ENCODE measurements at places on chromosomes 2 and 18. TPM values are rescaled to one million over a fixed set of nuclear protein-coding genes. Genes with fewer than 3 reads are reported as not detected.
A peak's percentile ranks its signal among the peaks of the same experiment; 100 is the strongest.

CAMKMT gene
- 5.8 TPM for total RNA-seq

SERTAD2 gene
- 18.1 TPM for total RNA-seq

ACMSD gene
- total RNA-seq = not detected

KIF1A gene
- total RNA-seq = 1.7 TPM

SKOR2 gene
- total RNA-seq = not detected

- H3K4me1 ChIP-seq = no peaks in the 10 kb centered on the region
- H3K27me3 ChIP-seq = no peaks in the 10 kb centered on the region
- DNase-seq = no peak
- no peak overlapping the region for H3K27ac ChIP-seq
- no peak overlapping the region for H3K4me3 ChIP-seq
These were observed 18.5 kb upstream of the STEAP3 start for GRCh38 chr2:119205001-119205706.

GRCh38 chr2:59301466-59302402, 1060.6 kb upstream of the FANCL start:
- DNase-seq = no peak
- no peaks in the 10 kb centered on the region for H3K27me3 ChIP-seq
- H3K4me3 ChIP-seq = no peak overlapping the region
- H3K27ac ChIP-seq = no peak overlapping the region
- H3K36me3 ChIP-seq = no peaks in the 10 kb centered on the region

GRCh38 chr2:457262-457661, 169.4 kb upstream of the ALKAL2 start:
- no peaks in the 10 kb centered on the region for H3K27me3 ChIP-seq
- no peak for DNase-seq
- no peaks in the 10 kb centered on the region for H3K4me1 ChIP-seq
- no peak overlapping the region for H3K27ac ChIP-seq

DNA sequence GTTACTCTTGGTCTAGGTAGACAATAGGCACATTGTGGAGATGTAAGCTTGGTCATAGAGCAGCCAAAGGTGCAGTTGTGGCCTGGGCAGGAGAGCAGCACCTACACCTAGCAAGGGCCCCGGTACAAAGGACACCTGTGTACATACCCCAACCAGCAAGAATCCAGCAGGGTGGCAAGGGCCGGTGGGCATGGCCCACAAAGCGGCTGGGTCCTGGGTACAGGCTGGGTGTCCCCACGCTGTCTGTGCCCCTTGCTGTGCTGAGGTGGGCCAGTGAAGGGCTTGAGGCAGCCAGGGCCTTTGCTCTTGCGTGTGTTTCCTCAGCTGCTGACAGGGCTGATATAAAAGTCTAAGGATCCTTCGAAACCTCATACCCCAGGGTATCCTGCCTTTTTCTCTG, 501.8 kb downstream of the EIPR1 start:
- H3K36me3 ChIP-seq = no peaks in the 10 kb centered on the region
- no peaks in the 10 kb centered on the region for H3K4me1 ChIP-seq
- H3K27ac ChIP-seq = no peak overlapping the region
- no peaks in the 10 kb centered on the region for H3K27me3 ChIP-seq
- no peak overlapping the region for H3K4me3 ChIP-seq

DNA sequence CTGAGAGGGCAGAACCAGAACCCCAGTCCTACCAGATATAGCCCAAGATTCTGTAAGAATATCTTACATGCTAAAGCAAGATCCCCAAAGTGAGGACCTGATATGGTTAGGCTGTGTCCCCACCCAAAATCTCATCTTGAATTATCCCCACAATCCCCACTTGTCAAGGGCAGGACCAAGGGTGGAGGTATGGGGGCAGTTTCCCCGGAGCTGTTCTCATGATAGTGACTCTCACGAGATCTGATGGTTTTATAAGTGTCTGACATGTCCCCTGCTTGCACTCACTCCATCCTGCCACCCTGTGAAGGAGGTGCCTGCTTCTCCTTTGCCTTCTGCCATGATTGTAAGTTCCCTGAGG, 19.9 kb downstream of the TTC32 start:
- no peaks in the 10 kb centered on the region for H3K27me3 ChIP-seq
- H3K27ac ChIP-seq = no peak overlapping the region
- H3K4me1 ChIP-seq = no peaks in the 10 kb centered on the region
- DNase-seq = peak; percentile 79
- H3K4me3 ChIP-seq = no peak overlapping the region
- no peaks in the 10 kb centered on the region for H3K36me3 ChIP-seq

DNA sequence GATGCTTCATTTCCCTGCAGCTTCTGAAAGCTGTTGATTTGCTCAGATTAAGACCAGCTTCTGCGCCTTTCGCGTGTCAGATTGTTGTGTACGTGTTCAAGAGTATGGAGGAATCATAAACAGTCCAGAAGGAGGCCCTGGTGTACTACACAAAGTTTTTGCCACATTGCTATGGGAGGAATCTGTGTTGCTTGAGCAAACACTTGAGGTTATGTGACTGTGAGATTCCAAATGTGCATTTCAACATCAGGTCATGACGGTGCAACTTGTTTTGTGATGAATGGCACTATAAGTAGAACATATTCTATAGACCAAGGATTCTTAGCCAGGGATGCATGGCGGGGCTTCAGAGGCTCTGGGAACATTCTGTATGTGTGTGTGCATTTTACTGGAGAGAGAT, 35.0 kb downstream of the SRSF7 start:
- no peaks in the 10 kb centered on the region for H3K36me3 ChIP-seq
- H3K4me1 ChIP-seq = peaks cover 17% of the 10 kb centered on the region
- DNase-seq = no peak
- no peak overlapping the region for H3K27ac ChIP-seq

DNA sequence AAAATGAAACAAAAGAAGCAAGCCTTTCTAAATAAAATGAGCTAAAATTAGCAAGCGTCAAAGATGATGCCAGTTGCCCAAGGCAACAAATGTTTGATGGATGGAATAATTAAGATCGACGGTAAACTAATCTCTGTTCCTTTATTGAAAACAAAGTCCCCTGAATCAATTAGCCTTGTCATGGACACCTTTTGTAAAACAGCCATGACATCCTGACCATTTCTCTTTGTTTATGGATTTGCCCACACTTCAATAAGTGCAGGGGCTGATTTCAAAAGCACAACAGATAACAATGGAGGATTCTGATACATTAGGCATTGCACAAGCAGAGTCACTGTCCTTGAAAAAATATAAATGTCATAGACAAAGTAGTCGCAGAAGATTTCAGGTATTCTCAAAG, 160.1 kb upstream of the HNRNPA3 start:
- H3K27ac ChIP-seq = no peak overlapping the region
- no peaks in the 10 kb centered on the region for H3K27me3 ChIP-seq
- H3K4me1 ChIP-seq = no peaks in the 10 kb centered on the region
- H3K36me3 ChIP-seq = no peaks in the 10 kb centered on the region

- no peaks in the 10 kb centered on the region for H3K36me3 ChIP-seq
- no peaks in the 10 kb centered on the region for H3K27me3 ChIP-seq
- DNase-seq = no peak
- no peak overlapping the region for H3K4me3 ChIP-seq
These were observed 94.8 kb upstream of the ARL5A start for GRCh38 chr2:151922845-151923666.

GRCh38 chr2:215451012-215451756, 15.3 kb upstream of the FN1 start:
- H3K27ac ChIP-seq = no peak overlapping the region
- no peaks in the 10 kb centered on the region for H3K36me3 ChIP-seq
- DNase-seq = no peak
- no peaks in the 10 kb centered on the region for H3K27me3 ChIP-seq
- H3K4me1 ChIP-seq = peaks cover 10% of the 10 kb centered on the region

Data from esophagus muscularis mucosa (tissue), 4 donors.